Stimulated activated CD4-positive, alpha-beta T cell treated with anti-CD3 and anti-CD28 coated beads, TNF-alpha, amount 100 ng/mL, for 1 hour (primary cell): ENCODE measurements at places on chromosomes 5 and 9.

DNA sequence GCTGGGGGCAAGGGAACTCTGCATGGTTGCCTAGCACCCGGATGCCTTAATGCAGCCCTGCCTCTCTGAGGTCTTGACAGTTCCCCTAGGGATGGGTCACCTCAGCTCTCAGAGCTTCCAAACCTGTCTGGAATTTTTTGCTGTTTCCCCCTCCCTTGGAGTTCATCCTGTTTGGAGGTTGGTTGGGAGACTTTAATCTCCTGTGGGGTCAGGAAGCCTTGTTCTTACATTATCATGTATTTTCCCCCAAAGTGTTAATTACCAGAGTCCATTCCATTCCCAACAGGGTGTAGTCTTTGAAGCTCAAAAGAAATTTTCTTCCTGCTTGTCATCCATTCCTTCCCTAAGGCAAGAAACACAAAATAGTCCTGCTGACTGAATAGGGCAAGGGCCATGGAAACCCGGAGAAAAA, 150.3 kb upstream of the SPRY4 start:
- no peak for DNase-seq

DNA sequence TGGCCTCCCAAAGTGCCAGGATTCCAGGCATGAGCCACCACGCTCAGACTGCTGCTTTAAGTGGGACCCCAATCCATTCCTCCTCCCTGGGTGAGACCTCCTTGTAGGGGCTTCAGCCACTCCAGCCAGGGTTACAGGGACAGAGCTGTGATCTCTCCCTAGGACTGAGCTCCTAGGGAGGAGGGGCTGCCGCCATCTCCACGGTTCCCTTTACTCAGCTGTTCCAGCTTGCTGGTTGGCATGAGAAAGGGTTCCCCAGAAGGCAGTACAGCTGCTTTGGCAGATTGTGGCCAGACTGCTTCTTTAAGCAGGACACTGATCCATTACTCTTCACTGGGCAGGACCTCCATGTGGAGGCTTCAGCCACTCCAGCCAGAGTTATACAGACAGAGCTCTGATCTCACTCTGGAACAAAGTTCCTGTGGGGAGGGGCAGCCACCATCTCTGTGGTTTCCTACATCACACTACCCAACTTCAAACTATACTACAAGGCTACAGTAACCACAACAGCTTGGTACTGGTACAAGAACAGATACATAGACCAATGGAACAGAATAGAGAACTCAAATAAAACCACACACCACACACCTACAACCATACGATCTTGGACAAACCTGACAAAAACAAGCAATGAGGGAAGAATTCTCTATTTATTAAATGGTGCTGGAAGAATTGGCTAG, 7.2 kb downstream of the INSL6 start:
- DNase-seq, result no peak

- DNase-seq, result no peak
Observed at GRCh38 chr5:41252036-41252435, 38.7 kb upstream of the C6 start.

GRCh38 chr5:157342822-157343402, 77.0 kb downstream of the CYFIP2 start:
- peak; percentile 18 for DNase-seq

GRCh38 chr9:133135146-133135745, 14.2 kb upstream of the RALGDS start:
- DNase-seq, result no peak

DNA sequence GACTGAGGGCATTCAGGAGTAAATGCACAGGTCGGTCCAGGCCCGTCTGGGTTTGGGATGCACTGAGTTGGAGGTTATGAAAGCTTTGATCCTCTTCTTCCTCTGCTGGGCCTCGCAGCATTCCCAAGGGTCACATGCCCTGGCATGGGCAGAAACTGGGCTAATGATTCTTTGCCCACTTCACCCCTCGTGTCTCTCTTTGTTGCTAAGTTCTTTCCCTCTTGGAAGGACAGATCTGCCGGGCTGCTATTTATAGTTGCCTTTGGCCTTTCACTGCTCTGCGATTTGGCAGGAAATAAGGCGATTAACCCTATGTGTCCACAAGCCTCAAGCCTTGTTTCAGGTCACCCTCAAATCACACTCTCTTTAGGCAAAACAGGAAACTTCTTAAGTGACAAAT, 66.9 kb downstream of the ENTREP1 start:
- DNase-seq, result no peak

DNA sequence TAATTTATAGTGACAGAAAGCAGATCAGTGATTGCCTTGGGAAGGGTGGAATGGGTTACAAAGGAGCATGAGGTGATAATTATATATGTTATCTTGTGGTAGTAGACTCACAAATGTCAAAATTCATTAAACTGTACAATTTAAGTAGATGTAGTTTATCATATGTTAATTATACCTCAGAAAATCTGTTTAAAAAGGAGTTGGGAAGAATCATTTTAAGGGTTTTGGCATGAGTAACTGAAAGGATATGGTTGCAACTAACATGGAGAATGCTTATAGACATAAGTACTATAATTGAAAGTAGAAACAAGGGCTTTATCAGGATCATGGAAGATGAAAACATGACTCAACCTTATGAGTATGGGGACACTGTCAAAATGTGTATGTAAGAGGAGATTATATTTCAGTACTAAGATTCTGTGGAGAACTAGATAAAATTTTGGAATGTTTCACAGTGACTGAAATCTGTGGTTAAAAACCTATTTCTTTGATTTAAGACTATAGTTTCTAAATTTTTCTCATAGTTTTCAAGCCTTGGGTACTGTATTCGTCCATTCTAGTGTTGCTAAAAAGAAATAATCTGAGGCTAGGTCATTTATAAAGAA, 73.3 kb downstream of the FCHO2 start:
- DNase-seq, result no peak
